Tracheal epithelial cell (primary cell): ENCODE measurements at places on chromosomes 7 and 10. TPM values are rescaled to one million over a fixed set of nuclear protein-coding genes. Genes with fewer than 3 reads are reported as not detected.

CHCHD1 gene
- 16.4 and 16.8 TPM in 2 replicates for total RNA-seq

UNCX gene
- not detected in 2 replicates for total RNA-seq

GCK gene
- total RNA-seq: 0.21 and 0.96 TPM in 2 replicates

EVX1 gene
- not detected in 2 replicates for total RNA-seq

GNAT3 gene
- total RNA-seq: not detected in 2 replicates

SMURF1 gene
- total RNA-seq: 47.3 and 55.2 TPM in 2 replicates

FAM25G gene
- total RNA-seq: not detected in 2 replicates

SCD gene
- 353 and 681 TPM in 2 replicates for total RNA-seq

HNRNPF gene
- total RNA-seq: 269 and 280 TPM in 2 replicates

CPA4 gene
- total RNA-seq: 6.6 and 7.2 TPM in 2 replicates

LRIT1 gene
- not detected in 2 replicates for total RNA-seq

H2BK1 gene
- not detected in 2 replicates for total RNA-seq

OR2A12 gene
- total RNA-seq: under 0.01 TPM in 1 of 2 replicates, not detected in the other

MGAM2 gene
- total RNA-seq: not detected in 2 replicates

WNT16 gene
- total RNA-seq: not detected in 2 replicates

CALHM1 gene
- total RNA-seq: not detected in 2 replicates
